Lower leg skin (tissue), 4 donors: ENCODE measurements at places on chromosomes 2 and 18. TPM values are rescaled to one million over a fixed set of nuclear protein-coding genes. Genes with fewer than 3 reads are reported as not detected.
A peak's percentile ranks its signal among the peaks of the same experiment; 100 is the strongest.

DNA sequence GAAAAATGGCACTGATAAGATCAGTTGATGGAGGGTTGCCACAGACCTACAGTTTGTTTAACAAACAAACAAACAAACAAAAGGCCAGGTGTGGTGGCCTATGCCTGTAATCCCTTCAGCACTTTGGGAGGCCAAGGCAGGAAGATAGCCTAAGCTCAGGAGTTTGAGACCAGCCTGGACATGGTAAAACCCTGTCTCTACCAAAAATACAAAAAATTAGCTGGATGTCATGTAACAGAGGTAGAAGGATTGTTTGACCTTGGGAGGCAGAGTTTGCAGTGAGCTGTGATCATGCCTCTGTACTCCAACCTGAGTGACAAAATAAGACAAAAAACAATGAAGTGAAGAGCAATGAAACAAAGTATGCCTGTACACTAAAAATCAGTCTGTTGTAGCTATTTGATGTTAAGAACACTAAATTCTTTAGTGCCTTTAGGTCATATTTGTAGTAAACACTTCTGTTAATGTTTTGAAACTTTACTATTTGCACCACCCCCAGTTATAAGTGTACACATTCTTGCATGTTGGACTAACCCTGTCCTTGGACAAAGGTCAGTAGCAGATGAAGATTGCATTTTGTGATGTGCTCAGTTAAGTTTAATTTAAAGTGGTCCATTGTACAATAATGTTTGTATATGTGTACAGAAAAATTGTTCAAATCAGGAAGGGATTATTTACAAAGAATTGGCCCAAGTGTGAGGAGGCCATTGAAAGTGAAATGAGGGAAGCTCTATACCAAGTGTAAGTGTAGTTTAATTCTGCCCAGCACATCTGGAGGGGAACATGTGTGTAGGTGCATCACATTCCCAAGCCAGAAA, 73.9 kb downstream of the KYNU start:
- no peak for DNase-seq

GRCh38 chr18:49698525-49699025, 114.8 kb downstream of the ACAA2 start:
- no peak for DNase-seq

- no peak for DNase-seq
These were observed 1.0 kb upstream of the LDAH start for GRCh38 chr2:20823917-20824316.

- DNase-seq, result no peak
These were observed 55.3 kb upstream of the B3GNT2 start for GRCh38 chr2:62140426-62141141.

GRCh38 chr18:77035380-77036187, 97.0 kb downstream of the MBP start:
- DNase-seq, result no peak

DNA sequence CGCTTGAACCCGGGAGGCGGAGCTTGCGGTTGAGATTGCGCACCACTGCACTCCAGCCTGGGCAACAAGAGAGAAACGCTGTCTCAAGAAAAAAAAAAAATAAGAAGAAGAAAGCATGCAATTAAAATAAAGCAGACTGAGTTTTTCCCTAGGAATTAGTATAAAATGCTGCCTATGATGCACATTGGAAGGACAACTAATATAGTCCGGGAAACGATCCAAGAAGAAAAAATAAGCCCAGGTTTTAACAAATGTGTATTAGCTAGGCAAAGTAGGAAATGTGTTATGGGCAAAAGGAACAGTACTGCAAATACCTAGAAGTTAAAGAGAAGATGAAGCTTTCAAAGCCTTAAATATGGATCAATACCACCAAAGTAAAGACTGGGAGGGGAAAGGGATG, 64.0 kb downstream of the SPIRE1 start:
- no peak for DNase-seq

DNA sequence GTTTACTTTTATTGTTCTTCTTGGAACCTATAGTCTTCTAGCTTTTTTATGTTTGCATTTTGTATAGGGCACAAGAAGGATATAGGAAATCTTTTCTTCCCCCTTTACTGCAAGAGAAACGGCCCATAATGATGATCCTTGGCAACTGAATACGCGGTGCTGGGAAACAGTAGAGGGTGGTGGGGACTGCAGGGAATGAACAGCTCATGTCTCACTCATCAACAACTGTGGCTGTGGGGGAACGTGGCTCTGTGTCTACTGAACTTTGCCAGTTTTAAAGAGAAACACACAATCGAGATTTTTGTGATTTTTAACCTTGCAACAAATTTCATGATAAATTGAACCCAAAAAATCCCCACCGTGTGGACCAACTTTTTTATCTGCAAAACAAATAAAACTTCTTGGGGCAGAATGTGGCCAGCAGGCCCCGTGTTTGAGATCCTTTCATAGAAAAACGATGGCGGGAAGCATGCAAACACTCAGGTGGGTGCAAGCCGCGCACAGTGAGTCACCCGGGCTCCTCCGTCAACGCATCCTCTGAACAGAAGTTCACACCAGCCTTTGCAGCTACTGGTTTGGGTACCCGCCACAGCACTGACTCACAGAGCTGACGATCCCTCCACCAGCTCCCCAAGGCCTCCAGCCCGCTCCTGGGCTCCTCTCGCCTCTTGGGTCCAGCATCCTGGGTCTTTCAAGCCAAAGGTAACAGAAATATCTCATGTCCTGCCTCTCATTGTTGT, 149.3 kb downstream of the COL6A3 start:
- no peak for DNase-seq

GRCh38 chr2:33426666-33427231, 49.7 kb upstream of the RASGRP3 start:
- no peak for DNase-seq

GRCh38 chr2:142875010-142875409, 2.5 kb upstream of the KYNU start:
- DNase-seq, result no peak

- no peak for DNase-seq
These were observed 278.0 kb upstream of the MGAT5 start for GRCh38 chr2:133975676-133976428.

DNA sequence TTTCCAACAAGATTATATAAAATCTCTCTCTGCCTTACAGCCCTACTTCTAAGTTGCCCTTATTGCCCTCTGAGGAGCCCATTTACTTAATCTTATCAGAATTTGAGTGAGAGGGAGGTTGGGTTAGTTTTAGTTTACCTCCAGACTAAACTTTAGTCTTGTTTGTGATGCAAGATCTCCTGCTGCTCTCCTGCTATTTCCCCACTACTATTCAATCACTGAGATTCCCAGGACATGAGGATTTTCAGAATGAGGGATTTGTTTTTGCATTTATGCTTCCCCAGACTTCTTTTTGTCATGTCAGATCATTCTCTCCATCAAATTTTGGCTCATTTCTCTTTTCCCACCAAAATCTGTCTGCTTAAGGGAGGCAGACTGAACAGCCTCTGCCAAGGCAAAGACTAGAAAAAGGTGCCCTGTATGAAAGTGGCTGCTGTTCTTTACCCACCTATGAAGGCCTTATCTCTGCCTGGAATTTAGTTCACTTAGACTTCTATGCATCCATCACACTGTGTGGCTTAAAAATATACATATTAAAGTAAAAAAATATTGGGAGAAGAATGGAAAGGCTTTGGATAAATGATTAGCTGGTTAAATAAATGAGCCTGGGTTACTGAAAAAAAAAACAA, 401.3 kb downstream of the PID1 start:
- no peak for DNase-seq

DNA sequence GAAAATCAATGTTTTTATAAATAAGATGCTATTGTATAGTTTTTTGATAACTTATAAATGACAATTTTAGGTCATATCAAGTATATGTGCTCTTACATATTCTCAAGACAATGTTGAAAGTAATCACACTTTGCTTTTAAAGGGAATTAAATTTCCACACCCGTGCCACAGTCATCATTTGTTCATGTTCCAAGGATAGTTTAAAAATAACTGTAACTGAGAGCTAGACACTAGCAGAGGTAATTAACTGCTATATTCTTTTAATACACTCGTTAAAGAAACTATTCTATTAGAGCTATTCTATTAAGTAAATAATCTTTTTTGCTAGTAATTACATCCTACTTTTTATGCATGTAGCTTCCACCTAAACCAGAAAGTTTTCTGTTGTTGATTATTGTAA, 18.0 kb downstream of the GEN1 start:
- DNase-seq, result no peak

DNA sequence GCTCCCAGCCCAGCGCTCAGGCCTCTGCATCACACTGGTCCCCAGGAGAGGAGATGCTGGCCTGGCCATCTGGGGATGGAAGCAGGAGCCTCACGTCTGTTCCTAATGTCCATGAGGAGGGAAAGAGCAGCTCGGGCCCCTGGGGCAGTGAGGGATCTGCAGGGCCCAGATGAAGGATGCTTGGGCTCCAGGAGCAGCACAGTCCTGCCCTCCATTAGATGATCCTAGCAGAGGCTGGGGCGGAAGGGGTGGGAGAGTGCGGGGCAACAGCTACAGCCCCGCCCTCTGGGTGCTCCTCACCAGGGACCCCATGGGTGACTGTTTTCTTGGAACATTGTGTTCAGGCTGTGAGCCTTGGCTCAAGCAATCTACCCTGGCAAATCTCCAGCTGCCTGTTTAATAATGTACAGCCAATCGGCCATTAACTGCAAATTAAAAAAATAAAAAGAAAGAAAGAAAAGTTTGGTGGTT, 49.7 kb downstream of the TNS1 start:
- DNase-seq, result no peak

DNA sequence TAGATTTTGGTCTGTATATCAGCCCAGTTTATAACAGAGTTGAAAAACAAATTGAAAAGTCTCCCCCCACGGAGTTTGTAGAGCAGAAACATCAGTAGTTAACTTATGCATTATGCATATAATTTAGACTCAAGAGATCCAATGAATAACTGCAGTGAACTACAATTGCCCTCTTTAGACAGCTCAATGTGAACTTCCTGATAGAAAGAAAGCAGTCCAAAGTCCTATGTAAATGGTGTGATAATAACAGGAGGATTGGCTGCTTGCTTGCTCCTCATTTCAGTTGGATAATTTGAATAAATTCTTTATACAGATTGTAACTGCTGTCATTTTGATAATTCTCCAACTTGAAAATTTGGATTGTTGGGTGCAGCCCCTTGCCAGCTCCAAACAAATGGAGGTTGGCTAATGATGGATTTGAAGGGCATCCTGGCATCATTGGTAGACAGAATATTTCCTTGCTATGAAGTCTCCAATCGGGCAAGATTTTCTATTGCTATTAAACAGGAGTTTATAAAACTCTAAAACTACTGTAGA, 297.1 kb downstream of the ASXL3 start:
- DNase-seq, result no peak

DNA sequence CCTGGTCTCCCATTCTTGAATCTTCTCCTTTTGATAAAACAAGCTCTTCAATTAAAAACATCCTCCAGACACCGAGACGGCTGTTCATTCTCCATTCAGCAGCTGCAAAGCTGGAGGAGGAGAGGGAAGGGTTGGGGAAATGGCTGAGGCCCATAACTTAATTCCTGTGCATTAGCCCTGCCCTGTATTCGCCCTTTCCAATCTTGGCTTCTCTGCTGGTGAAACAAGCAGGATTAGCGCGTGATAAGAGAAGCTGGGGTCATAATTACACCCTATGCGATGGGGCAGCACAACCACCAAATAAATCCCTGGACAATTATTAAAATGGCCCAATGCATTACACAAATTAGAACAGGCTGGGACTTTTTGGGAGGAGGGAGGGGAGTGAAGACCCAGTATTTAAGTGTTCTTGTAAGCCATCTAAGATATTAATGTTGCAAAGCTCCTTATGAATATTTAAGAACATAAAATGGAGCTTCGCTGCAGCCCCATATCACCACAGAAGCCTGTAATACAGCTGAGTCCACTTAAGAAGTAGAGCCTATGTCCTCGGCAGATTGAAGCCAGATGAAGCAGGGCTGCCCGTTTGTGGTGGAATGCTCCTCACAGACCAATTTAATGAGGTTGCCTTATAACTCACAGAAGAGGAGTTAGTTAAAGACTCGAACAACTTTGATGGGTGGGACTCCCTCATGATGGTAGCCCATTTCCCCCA, 176.6 kb upstream of the SKOR2 start:
- peak; percentile 31 for DNase-seq

- DNase-seq, result peak; percentile 34
These were observed 28.0 kb downstream of the CNGA3 start for GRCh38 chr2:98374286-98374685.

DNA sequence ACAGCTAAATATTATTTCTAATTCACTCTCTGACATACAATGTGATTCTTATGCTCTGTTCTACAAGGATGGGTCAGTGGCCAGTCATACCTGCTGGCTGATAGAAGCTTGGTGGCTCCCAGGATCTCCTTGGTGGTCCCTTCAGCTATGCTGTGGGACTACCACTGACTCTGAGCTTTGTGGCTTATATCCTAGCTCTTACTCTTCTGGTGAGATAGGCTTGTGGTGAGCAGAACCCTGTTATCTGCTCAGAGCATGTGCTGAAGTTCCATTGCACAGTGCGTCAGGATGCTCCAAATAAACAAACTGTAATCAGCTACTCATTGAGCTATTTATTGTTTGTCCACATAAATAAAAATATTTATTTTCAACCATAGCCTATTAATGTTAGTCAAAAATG, 51.7 kb downstream of the MFSD6 start:
- DNase-seq, result no peak

DNA sequence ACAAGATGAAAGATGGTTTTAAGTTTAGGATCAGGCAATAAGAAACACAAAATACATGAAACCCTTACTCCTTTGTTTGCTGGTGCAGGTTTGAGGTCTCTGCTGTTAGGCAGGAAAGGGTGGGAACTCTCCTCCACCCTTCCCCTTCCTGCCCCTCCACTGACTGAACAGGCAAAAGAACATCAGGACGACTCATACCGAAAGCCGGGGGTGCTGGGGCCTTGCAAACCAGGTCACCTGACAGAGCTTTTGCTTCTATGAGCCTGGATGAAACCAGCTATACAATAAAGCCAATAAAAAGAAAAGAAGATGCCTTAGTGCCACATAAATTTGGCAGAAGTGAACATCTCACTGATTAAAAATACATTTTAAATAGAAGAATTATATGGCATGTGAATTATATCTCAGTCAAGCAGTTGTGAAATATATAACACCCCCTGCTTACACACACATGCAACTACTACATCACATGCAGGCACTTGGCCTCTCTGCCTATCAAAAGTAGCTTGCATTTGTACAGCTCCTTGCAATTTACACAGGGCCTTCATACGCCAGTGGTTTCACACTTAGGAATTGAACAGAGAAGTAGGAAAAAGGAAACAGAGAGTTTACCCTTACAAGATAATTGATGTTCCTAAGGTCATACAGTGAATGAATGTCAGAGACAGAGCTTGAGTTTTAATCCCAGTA, 215.1 kb upstream of the TRIB2 start:
- DNase-seq, result no peak

GRCh38 chr2:102929721-102930120, 167.9 kb downstream of the TMEM182 start:
- no peak for DNase-seq

GRCh38 chr2:102140377-102140776, 2.2 kb upstream of the IL1R1 start:
- DNase-seq, result no peak

The RGPD6 gene
- 35.4 TPM for total RNA-seq

The GRHL1 gene
- total RNA-seq, result 134 TPM

The FOXI3 gene
- not detected for total RNA-seq

The PIEZO2 gene
- total RNA-seq, result 0.30 TPM

The SNTG2 gene
- total RNA-seq, result 10.5 TPM

The CWC22 gene
- total RNA-seq, result 25.9 TPM

The MAL gene
- total RNA-seq, result 24.8 TPM

The EVX2 gene
- total RNA-seq, result not detected

The CNRIP1 gene
- 7.2 TPM for total RNA-seq
